SK-MEL-5 (cell line): ENCODE measurements at places on chromosomes 4 and X.
A peak's percentile ranks its signal among the peaks of the same experiment; 100 is the strongest.

DNA sequence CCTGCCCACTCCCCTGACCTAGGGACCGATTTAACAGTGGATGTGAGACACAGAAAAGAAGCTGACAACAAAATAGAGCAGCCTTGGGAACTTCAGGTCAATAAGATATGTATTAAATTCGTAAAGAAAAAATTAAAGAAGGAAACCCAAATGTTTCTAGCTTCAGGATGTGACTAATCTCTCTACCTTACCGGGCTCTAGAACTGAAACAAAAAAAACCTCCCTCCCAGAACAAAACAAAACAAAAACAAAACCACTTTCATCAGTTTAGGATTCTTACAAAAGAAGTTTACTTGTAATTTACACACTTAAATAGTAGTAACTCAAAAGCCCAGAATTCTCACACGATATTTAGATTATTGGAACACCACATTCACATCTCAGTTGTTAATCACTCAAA lies 185.8 kb upstream of the RPS6KA3 start:
- no peak for DNase-seq

- DNase-seq, result no peak
Observed at GRCh38 chrX:46169808-46170207, 375.4 kb downstream of the ZNF674 start.

GRCh38 chr4:154329268-154329868 lies 162.2 kb downstream of the DCHS2 start:
- DNase-seq, result peak; percentile 42

DNA sequence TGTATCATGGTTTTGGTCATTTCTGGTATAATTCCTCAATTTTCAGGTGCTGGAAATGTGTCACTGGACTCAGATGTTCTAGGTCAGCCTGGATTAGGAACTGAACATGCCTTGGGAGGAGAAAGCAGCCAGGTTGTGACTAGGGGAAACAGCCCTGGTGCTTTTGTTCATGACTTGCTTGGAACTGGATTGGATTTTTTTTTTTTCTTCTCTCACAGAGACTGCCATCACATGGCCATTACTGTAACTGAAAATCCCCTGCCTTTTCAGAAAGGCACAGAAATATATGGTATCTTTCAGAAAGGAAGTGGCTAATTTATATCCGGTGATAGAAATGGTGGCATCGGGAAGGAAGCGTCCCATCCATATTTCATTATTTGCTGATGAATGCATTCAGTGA lies 34.6 kb downstream of the SEPTIN11 start:
- peak; percentile 48 for DNase-seq

DNA sequence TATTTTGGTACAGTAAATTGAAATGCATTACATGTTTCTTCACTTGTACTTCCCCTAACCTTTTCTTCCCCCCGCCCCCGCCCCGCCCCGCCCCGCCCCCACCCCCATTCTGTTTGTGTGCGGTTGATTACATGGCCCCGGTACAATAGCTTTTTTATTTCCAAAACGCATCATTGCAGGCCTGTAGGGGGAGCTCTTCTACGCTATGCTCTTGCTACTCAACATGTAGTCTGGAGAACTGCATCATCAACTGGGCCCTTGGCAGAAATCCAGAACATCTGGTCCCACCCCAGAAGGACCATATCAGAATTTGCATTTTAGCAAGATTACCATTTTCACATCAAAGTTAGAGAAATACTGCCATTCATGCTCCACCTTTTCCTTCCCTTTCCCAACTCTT lies 333.3 kb upstream of the DDX53 start:
- peak; percentile 75 for DNase-seq

GRCh38 chr4:153038623-153039311 lies 102.6 kb downstream of the FHDC1 start:
- no peak for DNase-seq

GRCh38 chr4:143514497-143514896 lies 995 bp downstream of the SMARCA5 start:
- peak; percentile 30 for DNase-seq

GRCh38 chrX:72308566-72309296 lies 3.0 kb upstream of the CITED1 start:
- peak; percentile 62 for DNase-seq

GRCh38 chr4:8114456-8115202 lies 44.0 kb downstream of the ABLIM2 start:
- no peak for DNase-seq

DNA sequence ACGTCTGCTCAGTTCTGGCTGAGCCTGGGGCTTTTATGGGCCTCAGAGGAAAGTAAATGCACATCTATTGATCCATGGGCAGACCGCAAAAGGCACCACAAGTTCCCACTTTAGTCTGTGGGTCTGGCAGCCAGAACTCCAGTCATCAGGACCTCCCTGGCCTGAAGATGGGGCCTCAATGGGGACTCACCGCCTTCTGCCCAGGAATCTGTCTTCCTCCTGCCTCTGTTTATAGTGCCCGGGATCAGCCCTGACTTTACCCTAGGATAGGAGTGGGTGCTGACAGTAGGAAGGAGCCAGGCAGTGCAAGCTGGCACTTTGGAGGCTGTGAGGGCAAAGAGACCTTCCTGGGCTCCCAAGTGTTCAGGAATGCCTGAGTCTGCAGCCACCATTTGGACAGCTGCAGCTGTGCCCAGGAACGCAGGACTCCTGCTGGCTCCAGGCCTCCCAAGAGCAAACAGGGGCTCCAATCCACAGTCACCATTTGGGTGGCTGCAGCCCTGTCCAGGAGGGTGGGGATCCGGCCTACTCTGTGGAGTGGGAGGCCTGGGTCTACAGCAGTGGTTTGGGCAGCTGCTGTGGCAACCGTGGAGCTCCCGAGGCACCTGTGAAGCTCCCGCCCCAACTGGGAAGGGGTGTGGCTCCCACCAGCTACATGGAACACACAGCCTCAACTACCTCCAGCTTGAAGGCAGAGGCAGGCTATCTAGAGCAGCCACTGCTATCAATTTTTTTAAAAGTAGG lies 1440.9 kb upstream of the ADGRL3 start:
- no peak for DNase-seq
